ENCODE measurements at places on chromosomes 11 and 22. TPM values are rescaled to one million over a fixed set of nuclear protein-coding genes. Genes with fewer than 3 reads are reported as not detected.

GRCh38 chr11:26717771-26718170 lies 4.1 kb downstream of the SLC5A12 start:
- H3K4me3 ChIP-seq = no peak overlapping the region
- H3K27ac ChIP-seq = no peak overlapping the region
- no peaks in the 10 kb centered on the region for H3K27me3 ChIP-seq
- H3K36me3 ChIP-seq = no peaks in the 10 kb centered on the region
- no peaks in the 10 kb centered on the region for H3K4me1 ChIP-seq

DNA sequence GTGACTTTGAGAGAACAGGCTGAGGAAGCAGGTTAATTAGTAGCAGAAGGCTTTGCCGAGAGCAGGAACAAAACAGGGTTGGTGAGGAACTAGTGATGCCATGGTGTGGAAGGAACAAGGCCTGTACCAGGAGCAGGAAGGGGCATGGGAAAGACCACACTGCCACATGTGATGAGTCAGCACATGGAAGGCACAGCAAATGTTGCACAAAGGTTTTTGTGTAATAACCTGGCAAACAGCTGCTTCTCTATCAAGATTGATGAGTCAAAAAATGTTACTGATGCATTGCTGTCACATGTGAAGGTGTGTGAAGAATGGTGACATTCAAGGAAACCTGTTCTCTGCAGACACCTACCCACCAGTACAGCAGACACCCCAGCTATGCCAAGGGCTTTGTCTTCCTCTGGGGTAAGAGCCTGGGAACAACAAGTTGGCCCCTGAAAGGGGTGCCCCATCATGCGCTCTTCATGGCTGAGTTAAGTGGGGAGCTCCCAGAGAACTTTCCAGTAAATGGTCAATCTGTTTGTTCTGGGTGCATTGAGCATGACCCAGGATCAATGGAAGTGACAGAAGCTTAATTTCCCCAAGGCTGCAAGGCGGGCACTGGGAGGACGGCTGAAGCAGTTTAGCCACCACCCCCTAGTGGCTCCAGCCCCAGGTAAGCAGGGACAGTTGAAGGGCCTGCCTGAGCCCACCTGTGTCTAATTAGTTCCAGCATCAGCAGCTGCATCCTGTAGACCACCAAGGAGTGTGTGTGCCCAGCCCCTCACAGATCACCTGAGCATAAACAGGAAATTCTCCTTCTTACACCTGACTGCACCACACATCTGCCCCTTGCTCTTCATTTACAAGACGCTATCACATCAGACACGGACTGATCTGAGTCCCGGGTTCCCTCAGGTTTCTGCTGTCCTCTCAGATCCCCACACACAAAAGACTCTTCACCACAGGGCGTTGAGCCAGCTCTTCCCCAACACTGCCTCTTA lies 47.6 kb downstream of the GGTLC2 start:
- no peak overlapping the region for H3K4me3 ChIP-seq
- no peaks in the 10 kb centered on the region for H3K4me1 ChIP-seq
- no peak for ATAC-seq
- H3K27ac ChIP-seq = no peak overlapping the region
- no peaks in the 10 kb centered on the region for H3K36me3 ChIP-seq

DNA sequence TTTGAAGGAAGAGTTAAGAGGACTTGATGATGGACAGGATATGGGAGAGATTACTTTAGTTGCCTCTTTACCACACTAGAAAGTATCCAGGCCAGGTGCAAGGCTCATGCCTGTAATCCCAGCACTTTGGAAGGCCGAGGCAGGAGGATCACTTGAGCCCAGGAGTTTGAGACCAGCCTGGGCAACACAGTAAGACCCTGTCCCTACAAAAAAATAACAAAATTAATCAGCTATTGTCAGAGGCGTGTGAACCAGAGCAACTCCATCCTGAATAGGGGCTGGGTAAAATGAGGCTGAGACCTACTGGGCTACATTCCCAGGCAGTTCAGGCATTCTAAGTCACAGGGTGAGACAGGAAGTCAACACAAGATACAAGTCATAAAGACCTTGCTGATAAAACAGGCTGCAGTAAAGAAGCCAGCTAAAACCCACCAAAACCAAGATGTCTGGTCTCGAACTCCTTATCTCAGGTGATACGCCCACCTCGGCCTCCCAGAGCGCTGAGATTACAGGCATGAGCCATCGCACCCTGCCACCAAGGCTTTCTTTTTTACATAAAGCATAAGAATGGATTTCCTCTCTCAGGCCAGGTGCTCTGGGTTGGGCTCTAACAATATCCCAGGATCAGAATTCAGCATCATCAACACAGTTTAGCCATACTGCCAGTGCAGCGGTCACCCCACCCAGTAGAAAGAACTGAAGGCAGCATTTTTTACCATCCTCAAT lies 17.8 kb downstream of the PI4KA start:
- no peak for ATAC-seq
- no peaks in the 10 kb centered on the region for H3K27me3 ChIP-seq
- no peaks in the 10 kb centered on the region for H3K36me3 ChIP-seq
- peaks cover 19% of the 10 kb centered on the region for H3K4me1 ChIP-seq

GRCh38 chr22:35651085-35651484 lies 2.8 kb downstream of the APOL6 start:
- H3K4me3 ChIP-seq = no peak overlapping the region
- no peak overlapping the region for H3K27ac ChIP-seq
- H3K27me3 ChIP-seq = no peaks in the 10 kb centered on the region
- peaks cover 5% of the 10 kb centered on the region for H3K4me1 ChIP-seq
- ATAC-seq = no peak

- no peak for ATAC-seq
- H3K4me1 ChIP-seq = no peaks in the 10 kb centered on the region
- H3K36me3 ChIP-seq = no peaks in the 10 kb centered on the region
- no peaks in the 10 kb centered on the region for H3K27me3 ChIP-seq
Observed at GRCh38 chr11:35007277-35007676, 90.9 kb downstream of the PDHX start.

- H3K27ac ChIP-seq = peak overlapping the region; percentile 77
- H3K4me3 ChIP-seq = no peak overlapping the region
- ATAC-seq = no peak
- peaks cover 4% of the 10 kb centered on the region for H3K4me1 ChIP-seq
Observed at GRCh38 chr11:130611791-130612251, 163.4 kb downstream of the ADAMTS15 start.

GRCh38 chr11:8905528-8906165 lies 5.3 kb upstream of the AKIP1 start:
- H3K27ac ChIP-seq = no peak overlapping the region
- no peak for ATAC-seq
- no peaks in the 10 kb centered on the region for H3K36me3 ChIP-seq
- no peak overlapping the region for H3K4me3 ChIP-seq
- no peaks in the 10 kb centered on the region for H3K27me3 ChIP-seq

DNA sequence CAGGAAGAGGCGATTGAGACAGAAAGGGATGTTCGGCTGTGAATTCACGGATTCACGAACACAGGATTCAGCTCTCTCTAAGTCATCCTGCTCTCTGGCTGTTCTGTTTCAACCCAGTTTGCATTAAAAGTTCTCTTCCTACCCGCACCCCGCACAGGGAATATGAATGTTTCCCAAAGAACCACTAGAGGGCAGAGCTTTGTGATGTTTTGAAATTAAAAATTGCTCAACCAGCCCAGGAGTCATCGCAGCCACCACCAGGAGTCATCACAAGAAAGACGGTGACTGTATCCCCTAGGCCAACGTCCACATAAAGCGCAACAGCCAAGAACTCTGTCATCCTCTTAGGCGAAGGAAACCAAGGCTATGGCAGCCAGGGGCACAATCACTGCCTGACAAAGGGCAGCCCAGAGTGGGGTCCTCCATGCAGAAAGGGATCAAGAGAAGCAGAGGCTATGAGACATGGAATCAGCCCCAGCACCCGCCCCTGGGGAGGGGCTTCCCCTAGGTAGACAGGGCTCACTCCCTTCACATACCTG lies 122.4 kb downstream of the WT1 start:
- H3K36me3 ChIP-seq = no peaks in the 10 kb centered on the region
- H3K27ac ChIP-seq = no peak overlapping the region
- no peak overlapping the region for H3K4me3 ChIP-seq
- ATAC-seq = peak; percentile 48
- peaks cover 14% of the 10 kb centered on the region for H3K27me3 ChIP-seq
- no peaks in the 10 kb centered on the region for H3K4me1 ChIP-seq

GRCh38 chr11:115926138-115926537 lies 421.9 kb upstream of the CADM1 start:
- ATAC-seq = no peak
- no peaks in the 10 kb centered on the region for H3K4me1 ChIP-seq
- H3K36me3 ChIP-seq = no peaks in the 10 kb centered on the region
- no peak overlapping the region for H3K27ac ChIP-seq
- no peak overlapping the region for H3K4me3 ChIP-seq
- H3K27me3 ChIP-seq = no peaks in the 10 kb centered on the region

- H3K27ac ChIP-seq = peak overlapping the region; percentile 97
- H3K36me3 ChIP-seq = no peaks in the 10 kb centered on the region
- H3K4me3 ChIP-seq = no peak overlapping the region
- ATAC-seq = peak; percentile 7
Observed at GRCh38 chr11:65560555-65561418, 2.6 kb upstream of the LTBP3 start.

DNA sequence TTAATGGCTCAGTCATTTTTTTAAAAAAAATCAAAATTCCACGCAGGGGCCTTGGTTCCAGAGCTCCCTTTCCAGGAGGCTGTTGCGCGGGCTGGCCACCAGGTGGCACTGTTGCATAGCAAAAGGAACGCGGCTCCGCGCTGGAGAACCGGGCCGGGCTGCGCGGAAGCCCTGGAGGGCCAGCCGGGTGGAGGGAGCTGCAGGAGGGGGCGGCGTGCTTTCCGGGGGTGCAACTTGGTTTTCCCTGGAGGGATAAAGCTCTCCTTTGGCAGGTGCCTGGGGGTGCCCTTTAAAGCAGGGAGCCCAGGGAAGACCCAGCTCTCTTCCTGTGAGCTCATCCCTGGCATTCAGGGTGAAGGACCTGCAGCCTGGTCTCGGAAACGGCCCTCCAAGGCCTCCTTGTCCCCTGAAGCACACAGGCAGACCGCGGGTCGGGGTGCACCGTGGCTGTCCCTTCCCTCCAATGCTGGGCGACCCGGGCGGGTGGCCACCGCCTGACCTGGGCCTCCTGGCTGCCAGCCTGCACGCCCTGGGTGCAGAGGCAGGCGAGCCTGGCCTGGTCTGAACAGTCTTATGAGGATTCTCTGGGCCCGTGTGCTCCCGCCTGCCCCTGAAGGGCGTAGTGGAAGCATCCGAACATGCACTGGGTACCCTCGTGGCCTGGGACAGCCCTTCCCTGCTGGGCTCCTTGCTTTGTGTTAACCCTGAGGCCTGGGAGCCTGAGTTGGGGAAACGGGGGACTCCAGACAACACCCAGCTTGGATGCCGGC lies 23.4 kb downstream of the KRTAP5-5 start:
- no peaks in the 10 kb centered on the region for H3K36me3 ChIP-seq
- no peak overlapping the region for H3K27ac ChIP-seq
- peaks cover 30% of the 10 kb centered on the region for H3K27me3 ChIP-seq
- ATAC-seq = peak; percentile 89
- no peak overlapping the region for H3K4me3 ChIP-seq

DNA sequence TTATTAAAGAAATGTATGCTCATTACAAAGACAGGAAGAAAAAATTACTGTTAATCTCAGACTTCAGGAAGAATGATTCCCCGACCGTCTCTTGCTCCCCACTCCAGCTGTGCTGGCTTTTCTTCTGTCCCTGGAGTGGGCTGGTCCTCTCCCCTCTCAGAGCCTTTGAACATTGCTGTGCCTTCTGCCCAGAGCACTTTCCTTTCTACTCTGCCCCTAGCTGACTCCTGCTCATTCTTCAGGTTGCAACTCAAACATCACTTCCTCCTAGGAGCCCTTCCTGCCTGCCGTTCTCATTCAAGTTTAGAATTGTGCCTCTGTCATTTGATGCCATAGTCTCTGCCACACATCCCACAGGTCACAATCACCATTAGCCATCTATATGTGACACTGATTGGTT lies 329.5 kb downstream of the MIAT start:
- H3K36me3 ChIP-seq = no peaks in the 10 kb centered on the region
- H3K4me1 ChIP-seq = peaks cover 10% of the 10 kb centered on the region

- no peaks in the 10 kb centered on the region for H3K4me1 ChIP-seq
- H3K27me3 ChIP-seq = no peaks in the 10 kb centered on the region
- no peak for ATAC-seq
- no peak overlapping the region for H3K4me3 ChIP-seq
Observed at GRCh38 chr11:104663190-104664140, 234.8 kb downstream of the CASP12 start.

DNA sequence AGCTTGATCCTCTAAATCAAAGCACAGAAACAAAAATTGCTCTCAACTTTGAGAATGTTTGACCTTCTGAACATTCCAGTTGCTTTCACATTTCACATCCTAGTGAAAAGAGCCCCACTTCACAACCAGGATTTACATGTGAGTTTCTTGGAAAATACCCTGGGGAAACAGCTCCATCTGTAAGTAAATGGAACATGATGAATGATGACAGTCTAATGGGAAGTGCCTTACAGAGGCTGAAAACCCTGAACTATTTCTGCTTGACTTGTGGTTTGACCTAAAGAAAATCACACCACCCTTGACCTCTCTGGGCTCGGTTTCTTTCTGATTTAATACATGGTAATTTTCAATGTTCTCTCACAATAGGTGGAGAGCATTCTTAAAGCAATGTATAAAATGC lies 499.4 kb upstream of the API5 start:
- H3K36me3 ChIP-seq = no peaks in the 10 kb centered on the region
- H3K27me3 ChIP-seq = no peaks in the 10 kb centered on the region
- H3K27ac ChIP-seq = no peak overlapping the region
- ATAC-seq = no peak
- H3K4me1 ChIP-seq = no peaks in the 10 kb centered on the region

- peaks cover 11% of the 10 kb centered on the region for H3K4me1 ChIP-seq
- H3K36me3 ChIP-seq = no peaks in the 10 kb centered on the region
- no peak overlapping the region for H3K4me3 ChIP-seq
- no peak overlapping the region for H3K27ac ChIP-seq
- H3K27me3 ChIP-seq = no peaks in the 10 kb centered on the region
Observed at GRCh38 chr11:83097429-83098075, 25.9 kb upstream of the RAB30 start.

DNA sequence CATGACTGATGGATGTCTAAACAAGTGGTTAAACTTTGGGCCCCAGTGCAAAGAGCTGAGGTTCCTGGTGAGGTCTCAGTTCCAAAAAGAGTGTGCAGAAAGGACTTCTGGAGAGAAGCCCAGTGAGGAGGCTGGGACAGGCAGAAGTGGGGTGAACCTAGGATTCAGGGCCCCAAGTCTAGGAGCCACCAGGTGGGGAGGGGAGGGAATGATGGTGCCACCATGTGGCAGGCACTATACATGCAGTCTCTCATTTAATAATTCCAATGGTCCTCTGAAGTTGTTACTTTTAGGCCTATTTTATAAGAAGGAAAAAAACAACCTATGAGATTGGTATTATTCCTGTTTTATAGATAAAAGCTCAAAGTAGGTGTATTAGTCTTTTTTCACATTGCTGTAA lies 102.0 kb downstream of the INSC start:
- H3K36me3 ChIP-seq = no peaks in the 10 kb centered on the region
- H3K27ac ChIP-seq = no peak overlapping the region
- no peaks in the 10 kb centered on the region for H3K4me1 ChIP-seq
- no peak overlapping the region for H3K4me3 ChIP-seq

GRCh38 chr11:91742155-91742554 lies 482.5 kb upstream of the FAT3 start:
- H3K4me1 ChIP-seq = no peaks in the 10 kb centered on the region
- no peak for ATAC-seq
- H3K27me3 ChIP-seq = no peaks in the 10 kb centered on the region

- H3K4me1 ChIP-seq = no peaks in the 10 kb centered on the region
- no peak for ATAC-seq
- H3K27me3 ChIP-seq = peaks cover 36% of the 10 kb centered on the region
- H3K36me3 ChIP-seq = no peaks in the 10 kb centered on the region
- H3K27ac ChIP-seq = no peak overlapping the region
- H3K4me3 ChIP-seq = no peak overlapping the region
Observed at GRCh38 chr11:133803026-133803425, 42.3 kb downstream of the SPATA19 start.

Gene SCGB1A1
- total RNA-seq = not detected

Gene SLC22A8
- total RNA-seq = not detected

Gene DDX25
- total RNA-seq = not detected

Gene CDON
- total RNA-seq = 31.0 TPM

Measured in gastroesophageal sphincter (tissue), 4 donors.